ENCODE measurements at places on chromosomes 2 and 18. TPM values are rescaled to one million over a fixed set of nuclear protein-coding genes. Genes with fewer than 3 reads are reported as not detected.

The SPP2 gene
- not detected for total RNA-seq

The EML6 gene
- 11.0 TPM for total RNA-seq

The UGT1A5 gene
- total RNA-seq, result 7.2 TPM

The RGPD4 gene
- not detected for total RNA-seq

The ABCB11 gene
- 0.18 TPM for total RNA-seq

The RESP18 gene
- not detected for total RNA-seq

The TCF7L1 gene
- total RNA-seq, result 2.4 TPM

GRCh38 chr2:2827761-2828221, 496.7 kb upstream of the MYT1L start:
- DNase-seq, result no peak

DNA sequence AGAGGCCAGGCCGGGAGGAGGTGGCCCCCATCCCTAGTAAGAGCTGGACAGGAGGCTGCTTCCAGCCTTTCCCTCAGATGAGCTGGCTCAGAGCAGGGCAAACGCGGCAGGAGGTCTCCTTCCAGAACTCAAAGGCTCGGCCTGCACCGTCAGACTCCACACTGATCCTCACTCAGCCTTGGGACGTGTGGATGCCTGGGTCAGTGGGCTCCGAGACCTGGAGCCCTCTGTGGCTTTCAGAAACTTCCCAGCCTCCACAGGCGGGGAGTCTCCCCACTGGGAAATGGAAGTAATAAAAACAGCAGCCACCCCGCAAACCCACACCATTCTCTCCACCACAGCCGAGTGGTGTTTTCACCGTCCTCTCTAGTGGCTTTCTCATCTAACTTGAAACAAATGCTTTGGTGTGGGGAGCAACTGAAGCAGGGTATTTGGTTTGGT, 54.3 kb downstream of the INPP5D start:
- no peak for DNase-seq

GRCh38 chr18:49663899-49664890, 102.3 kb downstream of the LIPG start:
- no peak for DNase-seq

GRCh38 chr2:25740810-25741381, 67.5 kb upstream of the DTNB start:
- no peak for DNase-seq

DNA sequence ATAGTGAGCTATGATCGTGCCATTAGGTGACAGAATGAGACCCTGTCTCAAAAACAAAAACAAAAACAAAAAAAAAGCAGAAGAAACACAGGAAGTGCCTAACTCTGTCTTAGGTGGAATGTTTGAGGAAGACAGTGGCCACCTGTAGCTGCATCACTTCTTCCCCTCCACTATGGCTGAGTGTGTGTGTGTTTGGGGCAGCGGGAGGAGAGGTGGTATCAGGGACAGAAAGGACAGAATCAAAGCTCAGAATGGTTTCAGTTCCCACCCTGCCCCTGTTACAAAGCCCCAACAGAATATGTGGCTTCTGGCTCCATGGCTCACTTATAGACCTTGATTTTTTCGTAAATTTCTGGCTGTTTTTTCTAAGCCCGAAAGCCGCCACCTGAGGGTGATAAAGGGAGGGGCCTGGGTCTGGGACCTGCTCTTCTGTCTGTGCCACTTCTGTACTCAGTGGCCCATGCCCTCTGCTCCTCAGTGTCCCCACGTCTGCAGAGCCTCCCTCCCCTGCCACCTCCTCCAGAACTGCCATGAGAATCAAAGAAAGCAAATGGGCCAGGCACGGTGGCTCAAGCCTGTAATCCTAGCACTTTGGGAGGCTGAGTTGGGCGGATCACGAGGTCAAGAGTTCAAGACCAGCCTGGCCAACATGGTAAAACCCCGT, 27.4 kb downstream of the SERTAD2 start:
- no peak for DNase-seq

GRCh38 chr18:58290116-58290695, 246.2 kb downstream of the NEDD4L start:
- no peak for DNase-seq

DNA sequence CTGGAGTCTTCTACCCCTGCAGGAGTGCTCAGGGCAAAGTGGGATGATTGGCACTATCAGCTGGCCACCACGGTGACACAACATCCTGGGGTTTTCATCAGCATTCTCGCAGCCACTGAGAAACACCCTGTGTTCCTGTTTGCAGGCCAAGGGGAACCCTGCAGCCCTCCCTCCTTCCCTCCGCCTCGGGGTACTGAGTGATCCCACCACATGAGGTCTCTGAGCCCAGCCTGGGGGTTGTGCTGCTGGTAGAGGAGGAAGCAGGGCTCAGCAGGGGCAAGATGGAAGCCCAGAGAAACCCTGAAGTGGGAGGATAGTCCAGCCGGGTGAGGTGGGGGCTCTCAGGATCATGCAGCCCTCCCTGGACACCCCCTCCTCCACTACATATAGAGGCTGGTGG, at the start of gene OXER1:
TSS of gene OXER1 (minus strand) at position 40 of the 400 bp plus-strand sequence. CDS start 73 bp downstream, outside the sequence.
- no peak for DNase-seq

GRCh38 chr2:217743407-217743806, 259.4 kb downstream of the TNS1 start:
- no peak for DNase-seq

GRCh38 chr2:43437363-43437762, 158.5 kb downstream of the THADA start:
- DNase-seq, result no peak

DNA sequence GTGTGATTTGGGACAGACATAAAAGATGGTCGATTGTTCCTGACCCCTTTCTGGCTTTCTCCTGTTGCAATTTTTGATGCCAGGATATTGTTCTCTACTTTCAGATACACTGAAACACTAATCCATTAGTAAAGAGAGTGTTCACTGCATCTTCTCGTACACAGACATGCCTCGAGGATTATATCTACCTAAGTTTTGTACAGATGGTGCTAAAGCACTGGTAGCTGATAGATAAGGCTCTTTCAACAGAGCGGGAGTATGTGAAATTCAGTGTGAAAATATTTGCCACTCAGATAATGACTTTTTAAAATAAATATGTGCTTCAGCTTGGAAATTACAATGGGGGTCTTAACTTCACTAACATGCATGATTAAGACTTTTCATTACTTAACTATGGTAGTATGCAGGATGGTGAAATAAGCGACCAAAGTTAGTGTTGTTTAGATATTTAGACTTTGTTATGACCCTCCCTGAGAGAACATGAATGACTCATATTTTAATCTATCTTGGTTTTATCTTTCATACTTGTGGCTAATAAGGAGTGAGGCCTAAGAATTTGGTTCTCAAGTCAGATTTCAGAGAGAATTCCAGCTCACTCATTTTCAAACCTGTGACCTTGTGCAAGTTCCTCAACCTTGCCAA, 474.9 kb downstream of the NRXN1 start:
- DNase-seq, result no peak

DNA sequence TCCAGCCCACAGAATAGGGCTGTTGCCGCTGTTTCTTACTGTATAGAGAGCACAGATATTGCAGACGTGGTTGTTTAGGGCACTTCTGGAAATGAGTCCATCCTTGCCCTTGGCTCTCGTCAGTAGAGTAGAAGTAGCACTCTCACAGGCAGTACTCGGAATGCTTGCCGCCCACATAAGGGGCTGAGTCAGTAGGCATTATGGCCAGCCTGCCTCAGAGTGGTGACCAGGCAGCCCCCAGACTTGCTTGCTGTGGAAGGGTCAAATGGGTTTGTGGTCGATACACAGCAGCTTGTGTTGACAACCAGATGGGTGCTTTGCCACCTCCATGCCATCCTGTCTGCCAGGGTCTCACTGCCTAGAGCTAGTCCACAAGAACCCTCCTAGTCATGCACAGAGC, 38.7 kb downstream of the PLEKHB2 start:
- DNase-seq, result no peak

DNA sequence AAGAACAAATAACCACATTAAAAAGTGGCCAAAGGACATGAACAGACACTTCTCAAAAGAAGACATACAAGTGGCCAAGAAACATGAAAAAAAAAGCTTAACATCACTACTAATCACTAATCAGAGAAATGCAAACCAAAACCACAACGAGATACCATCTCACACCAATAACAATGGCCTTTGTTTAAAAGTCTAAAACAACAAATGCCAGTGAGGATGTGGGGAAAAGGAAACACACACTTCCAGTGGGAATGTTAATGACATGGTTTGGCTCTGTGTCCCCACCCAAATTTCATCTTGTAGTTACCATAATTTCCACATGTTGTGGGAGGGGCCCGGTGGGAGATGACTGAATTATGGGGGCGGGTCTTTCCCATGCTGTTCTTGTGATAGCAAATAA, 147.1 kb downstream of the GALNT1 start:
- no peak for DNase-seq

DNA sequence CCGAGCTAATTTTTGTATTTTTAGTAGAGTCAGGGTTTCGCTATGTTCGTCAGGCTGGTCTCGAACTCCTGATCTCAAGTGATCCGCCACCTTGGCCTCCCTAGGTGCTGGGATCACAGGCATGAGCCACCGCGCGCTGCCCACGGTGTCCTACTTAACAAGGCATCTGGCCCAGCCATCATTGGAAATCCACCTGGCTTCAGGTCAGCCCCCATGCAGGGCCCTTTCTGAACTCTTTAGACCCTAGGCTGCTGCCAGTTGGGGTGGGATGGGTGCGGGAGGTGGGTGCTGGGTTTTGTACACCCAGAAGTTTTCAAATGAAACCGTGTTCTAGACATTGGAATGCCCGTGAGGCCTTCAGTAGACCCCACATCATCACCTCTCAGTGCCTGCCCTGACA, 26.6 kb upstream of the NT5DC4 start:
- DNase-seq, result peak; percentile 37

- no peak for DNase-seq
Observed at GRCh38 chr2:158205215-158205614, 103.5 kb downstream of the UPP2 start.

- DNase-seq, result no peak
Observed at GRCh38 chr18:77197073-77197472, 52.6 kb upstream of the GALR1 start.

- DNase-seq, result no peak
Observed at GRCh38 chr18:36672437-36673344, 156.1 kb downstream of the TPGS2 start.

GRCh38 chr2:46828491-46829230, 86.9 kb downstream of the MCFD2 start:
- DNase-seq, result no peak

DNA sequence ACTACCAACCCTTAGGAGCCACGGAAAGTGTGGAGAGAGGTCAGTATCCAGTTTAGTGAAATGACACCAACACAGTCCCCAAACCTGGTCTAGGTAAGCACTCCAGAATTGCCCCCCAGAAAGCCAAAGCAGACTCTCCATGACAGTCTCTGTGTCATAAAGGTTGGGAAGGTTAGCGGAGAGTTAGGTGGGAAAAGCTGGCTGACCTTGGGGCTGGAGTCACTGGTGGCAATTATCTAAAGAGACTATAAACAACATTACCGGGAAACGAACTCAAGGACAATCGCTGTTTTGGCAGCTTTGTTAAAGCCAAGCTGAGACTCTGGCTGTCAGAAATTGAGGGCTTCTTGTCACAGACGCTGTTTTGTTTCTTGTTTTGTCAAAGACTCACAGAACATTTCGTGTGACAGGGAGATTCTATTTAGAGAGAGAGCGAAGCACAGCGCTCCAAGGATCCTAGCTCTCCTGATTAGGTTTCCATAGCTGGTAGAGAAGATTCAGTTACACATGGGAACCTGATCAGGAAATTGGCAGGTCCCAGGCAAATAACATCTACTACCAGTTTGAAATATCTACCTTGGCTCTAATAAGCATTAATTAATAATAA, 111.3 kb downstream of the LNPK start:
- DNase-seq, result no peak

- no peak for DNase-seq
Observed at GRCh38 chr18:33210575-33211189, 229.8 kb downstream of the CCDC178 start.

DNA sequence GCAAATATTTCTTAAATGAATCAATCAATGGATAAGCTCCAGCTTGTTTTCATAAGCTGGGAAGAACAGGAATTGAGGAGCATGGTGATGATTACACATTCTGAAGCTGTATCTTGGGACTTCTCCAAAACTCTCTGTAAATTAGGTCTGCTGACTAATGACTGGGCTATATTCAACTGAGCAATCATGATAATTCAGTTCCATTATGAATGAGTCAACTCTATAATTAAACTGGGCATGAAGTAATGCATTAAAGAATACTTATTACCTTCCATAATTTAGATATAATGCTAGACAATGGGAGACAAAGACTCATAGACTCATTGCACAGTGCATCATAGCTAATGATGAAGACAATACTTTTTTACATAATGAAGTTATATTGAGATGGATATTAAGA, 207.4 kb downstream of the CBLN2 start:
- DNase-seq, result no peak

- DNase-seq, result peak; percentile 58
Observed at GRCh38 chr2:230877759-230878598, 13.2 kb downstream of the ITM2C start.

GRCh38 chr2:147081831-147082230, 763.0 kb upstream of the ACVR2A start:
- no peak for DNase-seq

DNA sequence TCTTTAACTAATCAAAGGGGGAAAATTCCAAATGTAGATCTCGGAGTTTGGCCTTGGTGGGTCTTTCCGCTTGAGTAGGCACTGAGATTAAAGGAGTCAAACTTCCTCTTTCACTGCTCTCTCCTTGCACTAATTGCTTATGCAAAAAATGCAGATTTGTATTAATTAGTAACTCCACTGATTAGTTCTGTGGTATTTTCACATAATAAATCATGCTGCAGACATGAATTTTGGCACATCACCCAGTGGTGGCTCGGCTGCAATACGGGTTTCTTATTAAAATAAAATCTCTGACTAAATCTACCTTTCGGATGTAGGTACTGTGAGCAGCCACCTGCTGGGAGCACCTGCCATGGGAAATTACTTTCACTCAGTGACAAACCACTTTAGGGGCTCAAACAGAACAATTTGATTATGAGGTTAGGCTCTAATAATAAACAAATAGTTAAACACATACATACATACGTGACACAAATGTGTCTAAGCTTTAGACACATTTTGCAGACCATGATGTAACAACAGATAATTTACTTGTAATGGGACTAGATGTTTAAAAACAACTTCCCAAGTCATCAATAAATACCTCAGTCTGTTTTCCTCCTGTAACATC, 6.4 kb upstream of the NEUROD1 start:
- DNase-seq, result no peak

- DNase-seq, result no peak
Observed at GRCh38 chr2:164917296-164917903, 37.9 kb downstream of the SLC38A11 start.

- DNase-seq, result no peak
Observed at GRCh38 chr2:191051177-191051576, 37.2 kb upstream of the STAT1 start.

DNA sequence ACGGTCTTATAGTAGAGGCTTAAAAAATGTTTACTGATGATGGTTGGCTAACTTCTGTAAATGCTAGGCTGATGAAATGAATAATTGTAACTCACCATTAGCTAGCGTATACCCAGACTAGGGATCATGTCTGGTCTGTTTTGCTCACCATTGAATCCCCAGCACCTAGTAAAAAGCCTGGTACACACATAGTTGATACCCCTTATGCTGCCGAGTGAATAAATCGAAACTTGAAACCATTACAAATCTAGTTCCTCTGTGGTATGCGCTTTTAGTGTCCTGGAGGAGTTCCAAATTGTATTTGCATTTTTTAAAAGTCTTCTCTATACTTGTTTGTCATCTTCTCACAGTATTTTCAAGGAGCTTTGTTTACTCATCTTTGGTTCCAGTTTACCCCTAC, 1.3 kb downstream of the TAF1B start:
- no peak for DNase-seq

All from Peyer's patch (tissue), 4 donors.